ENCODE measurements at places on chromosomes 16 and 17.

DNA sequence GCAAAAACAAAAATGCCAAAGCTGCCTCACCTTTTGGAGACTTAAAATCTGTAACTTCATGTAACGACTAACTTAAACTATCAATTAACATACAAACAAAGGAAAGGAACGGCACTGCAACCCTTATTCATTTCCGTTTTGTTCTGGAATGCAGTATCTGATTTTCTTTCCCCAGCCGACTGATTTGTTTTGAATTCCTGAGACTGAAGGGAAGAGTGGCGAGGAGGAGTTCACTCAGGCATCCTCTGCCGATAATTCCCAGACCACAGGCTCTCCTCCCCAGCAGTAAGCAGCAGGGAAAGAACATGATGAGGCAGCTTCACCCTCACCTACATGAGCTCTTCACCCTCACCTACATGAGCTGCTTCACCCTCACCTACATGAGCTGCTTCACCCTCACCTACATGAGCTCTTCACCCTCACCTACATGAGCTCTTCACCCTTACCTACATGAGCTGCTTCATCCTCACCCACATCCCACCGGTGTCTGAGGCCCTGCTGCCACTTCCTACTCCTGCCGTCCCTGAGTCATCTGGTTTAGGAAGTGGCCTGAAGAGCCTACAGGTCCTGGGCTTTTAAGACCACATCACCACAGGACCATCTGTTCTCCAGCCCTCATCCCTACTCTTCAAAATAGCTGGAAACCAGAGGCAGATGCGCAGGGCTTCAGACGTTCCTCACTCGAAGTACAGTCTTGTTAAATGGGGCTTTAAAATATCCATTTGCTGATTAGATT, 168.0 kb upstream of the RPH3AL start:
- DNase-seq: no peak

GRCh38 chr16:26394409-26394808, 672.3 kb upstream of the C16orf82 start:
- DNase-seq: no peak

GRCh38 chr16:24289166-24289700, 33.1 kb downstream of the CACNG3 start:
- DNase-seq: no peak

GRCh38 chr17:11917415-11917814, 79.9 kb downstream of the ZNF18 start:
- peak; percentile 17 for DNase-seq

DNA sequence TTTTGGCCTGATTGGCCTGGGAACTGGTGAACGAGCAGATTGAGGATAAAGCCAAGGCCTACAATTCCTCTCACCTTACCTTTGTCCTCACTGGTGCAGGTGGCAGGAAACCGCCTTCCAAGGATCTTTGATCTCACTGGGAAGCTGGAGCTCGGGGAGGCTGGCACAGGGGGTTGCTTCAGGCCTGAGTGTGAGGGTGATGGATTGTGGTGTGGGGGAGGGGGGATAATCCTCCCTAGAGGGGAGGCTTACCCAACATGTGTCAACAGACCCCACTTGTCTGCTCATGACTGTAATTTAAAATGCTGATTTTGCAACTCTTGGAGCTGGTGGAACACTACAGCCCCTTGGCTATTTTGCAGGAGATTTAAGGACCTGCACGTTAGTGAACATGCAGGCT, 4.5 kb upstream of the RMI2 start:
- no peak for DNase-seq

GRCh38 chr17:67518876-67519275, 141.8 kb downstream of the PITPNC1 start:
- DNase-seq: no peak
